ENCODE measurements at places on chromosomes 11 and 22.

DNA sequence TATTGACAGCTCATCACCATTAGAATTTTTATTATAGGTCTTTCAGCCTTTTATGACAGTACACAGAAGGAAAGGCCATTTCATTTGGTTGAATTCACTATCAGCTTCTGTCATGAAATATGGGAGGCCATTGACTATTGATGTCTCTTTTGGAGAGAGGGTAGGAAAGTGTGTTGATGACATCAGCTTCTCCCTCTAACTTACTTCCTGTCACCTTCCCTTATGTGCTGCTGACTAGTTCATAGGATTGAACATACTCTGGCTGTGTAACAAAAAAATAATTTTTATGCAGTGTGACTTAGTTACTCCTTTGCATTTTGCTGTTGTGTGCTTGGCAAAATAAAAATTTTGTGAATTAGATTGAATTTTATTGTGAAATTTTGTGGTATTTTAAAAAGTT lies 769.2 kb downstream of the METTL15 start:
- no peak for DNase-seq

DNA sequence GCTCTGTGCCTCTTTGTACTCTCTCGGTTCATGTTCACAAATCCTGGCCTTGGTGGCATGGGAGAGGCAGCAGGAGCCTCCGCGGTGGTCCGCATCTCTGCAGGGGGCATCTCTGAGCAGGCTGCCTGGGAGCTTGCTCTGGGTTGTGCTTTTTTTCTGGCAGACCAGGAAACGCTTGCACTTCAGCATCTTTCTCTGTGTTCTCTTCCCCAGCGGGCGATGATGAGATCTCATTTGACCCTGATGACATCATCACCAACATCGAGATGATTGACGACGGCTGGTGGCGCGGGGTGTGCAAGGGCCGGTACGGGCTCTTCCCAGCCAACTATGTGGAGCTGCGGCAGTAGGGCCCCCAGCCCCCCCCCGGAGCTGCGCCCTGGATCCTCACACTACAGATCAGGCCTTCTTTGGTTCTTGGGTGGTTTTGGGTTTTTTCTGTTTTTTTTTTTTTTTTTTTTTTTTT lies 36.5 kb downstream of the CTTN start:
- DNase-seq, result no peak

DNA sequence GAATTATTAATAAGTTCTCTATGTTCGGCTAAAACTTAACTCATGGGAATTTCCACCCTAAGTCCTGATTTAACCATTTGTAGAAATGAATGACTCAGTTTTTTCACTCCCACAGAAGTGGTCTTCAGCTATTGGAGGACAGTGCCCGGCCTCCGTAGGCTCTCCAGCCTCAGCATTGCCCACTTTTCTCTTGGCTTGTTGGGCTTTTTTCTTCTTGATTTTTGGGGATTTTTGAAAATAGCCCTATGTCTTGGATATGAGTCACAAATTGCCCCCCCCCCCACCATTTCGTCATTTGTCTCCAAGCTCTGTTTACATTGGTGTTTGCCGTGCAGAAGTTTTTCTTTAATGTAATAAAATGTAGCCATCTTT lies 66.7 kb downstream of the PACS1 start:
- DNase-seq, result no peak

GRCh38 chr11:77252555-77253270 lies 48.8 kb downstream of the GDPD4 start:
- no peak for DNase-seq

DNA sequence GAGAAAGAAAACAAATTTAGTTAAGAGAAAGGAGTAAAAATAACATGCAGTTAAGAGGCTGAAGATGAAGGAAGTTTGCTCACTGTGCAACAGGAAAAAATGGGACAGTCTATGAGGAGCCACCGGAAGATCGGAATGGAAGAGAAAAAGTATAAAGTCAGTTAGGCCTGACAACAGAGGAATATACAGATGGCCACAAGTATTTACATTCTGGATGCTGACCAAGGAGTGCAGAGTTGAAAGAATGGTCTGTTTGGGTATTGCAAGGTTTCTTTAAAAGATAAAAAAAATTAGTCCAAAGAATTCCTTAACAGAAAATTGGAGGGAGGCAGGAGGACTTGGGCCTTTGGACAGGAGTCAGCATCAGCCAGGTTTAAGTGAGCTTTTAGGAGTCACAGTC lies 37.5 kb downstream of the RBFOX2 start:
- no peak for DNase-seq

DNA sequence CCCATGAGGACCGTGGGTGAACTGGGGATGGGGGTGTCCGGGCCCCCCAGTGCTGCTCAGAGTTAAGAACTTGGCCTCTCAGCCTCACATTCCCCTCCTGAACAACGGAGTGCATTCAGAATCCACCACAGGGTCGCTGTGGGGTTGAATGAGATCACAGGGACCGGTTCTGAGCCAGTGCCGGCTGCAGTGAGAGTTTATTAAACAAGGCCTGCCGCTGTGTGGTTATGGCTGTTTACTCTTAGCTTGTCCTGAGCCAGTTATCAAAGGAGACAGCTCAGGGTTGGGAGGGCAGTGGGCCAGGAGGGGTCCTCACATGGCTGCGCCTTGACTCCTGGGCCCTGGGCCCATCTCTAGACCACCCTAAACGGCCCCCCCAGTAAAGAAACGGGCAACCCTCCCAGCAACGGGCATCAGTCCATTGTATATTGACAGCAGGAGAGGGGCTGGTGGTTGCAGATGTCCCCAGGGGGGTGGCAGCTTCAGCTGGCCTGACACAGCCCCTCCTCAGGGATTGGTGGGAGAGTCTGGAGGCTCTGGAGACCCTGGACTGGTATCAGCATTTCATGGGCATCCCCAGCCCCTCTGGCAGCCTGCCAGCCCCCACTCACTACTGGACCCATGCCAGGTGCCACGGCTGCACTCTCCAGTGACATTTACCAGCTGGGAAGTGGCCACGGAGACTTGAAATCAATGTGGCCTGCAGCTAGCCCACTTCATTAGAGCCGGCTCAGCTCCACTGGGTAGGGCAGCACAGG lies 15.1 kb upstream of the CABP7 start:
- DNase-seq, result peak; percentile 72

- no peak for DNase-seq
Measured at GRCh38 chr11:119809346-119809745, 80.3 kb upstream of the NECTIN1 start.

GRCh38 chr11:2468363-2469235 lies 23.8 kb downstream of the KCNQ1 start:
- no peak for DNase-seq

- no peak for DNase-seq
Measured at GRCh38 chr22:45102896-45103420, 60.8 kb upstream of the NUP50 start.

DNA sequence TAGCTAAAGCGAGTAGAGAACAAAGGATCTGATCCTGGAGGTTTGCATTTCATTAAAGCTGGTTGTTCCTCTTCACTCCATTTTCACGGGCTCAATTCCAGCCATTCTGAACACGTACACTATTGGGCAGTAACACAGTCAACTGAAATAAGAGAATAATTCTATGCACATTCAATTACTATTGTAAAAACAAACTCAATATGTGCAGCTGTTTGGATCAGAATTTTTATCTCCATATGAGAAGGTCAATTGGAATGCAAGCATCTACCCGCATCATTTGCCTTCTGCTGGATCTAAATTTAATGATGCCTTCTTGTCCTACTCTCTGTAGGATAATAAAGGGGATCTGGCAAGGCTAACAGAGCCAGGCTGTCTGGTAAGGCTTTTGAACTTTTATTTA lies 562.8 kb upstream of the CCDC179 start:
- no peak for DNase-seq

DNA sequence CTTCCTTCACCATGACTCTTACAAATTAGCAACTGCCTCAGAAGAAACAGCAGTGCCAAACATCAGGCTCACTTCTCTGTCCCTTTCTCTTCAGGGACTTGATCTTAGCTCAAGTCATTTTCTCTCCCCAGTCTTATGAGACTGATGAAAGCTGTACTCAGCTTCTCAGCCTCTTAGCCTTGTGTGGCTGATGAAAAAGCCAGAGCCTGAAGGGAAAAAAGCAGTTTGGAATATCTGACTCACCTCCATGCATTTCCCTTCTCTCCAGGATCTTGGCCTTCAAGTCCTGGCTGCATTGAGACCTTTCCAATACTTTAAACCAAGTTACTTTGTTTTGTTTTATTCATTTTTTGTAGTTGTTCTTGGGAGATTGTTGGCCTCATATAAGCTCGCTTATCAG lies 195.9 kb downstream of the SPON1 start:
- DNase-seq, result no peak

DNA sequence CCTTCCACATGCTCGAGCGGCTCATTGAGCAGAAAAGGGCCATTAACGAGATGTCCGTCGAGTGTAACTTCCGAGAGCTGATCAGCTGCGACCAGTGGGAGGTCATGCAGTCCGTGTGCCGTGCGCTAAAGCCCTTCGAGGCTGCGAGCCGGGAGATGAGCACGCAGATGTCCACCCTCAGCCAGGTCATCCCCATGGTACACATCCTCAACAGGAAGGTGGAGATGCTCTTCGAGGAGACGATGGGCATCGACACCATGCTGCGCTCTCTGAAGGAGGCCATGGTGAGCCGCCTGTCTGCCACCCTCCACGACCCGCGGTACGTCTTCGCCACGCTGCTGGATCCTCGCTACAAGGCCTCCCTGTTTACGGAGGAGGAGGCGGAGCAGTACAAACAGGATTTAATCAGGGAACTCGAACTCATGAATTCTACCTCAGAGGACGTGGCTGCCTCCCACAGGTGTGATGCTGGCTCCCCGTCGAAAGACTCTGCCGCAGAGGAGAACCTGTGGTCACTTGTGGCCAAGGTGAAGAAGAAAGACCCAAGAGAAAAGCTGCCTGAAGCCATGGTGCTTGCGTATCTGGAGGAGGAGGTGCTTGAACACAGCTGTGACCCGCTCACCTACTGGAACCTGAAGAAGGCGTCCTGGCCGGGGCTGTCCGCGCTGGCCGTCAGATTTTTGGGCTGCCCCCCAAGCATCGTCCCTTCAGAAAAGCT lies 31.7 kb downstream of the ALG12 start:
- no peak for DNase-seq

GRCh38 chr11:5380740-5381342 lies 2.8 kb upstream of the OR51M1 start:
- DNase-seq, result no peak

GRCh38 chr22:45485261-45485660 lies 17.4 kb upstream of the FBLN1 start:
- DNase-seq, result no peak

- DNase-seq, result no peak
Measured at GRCh38 chr11:26285608-26286007, 46.3 kb upstream of the ANO3 start.

DNA sequence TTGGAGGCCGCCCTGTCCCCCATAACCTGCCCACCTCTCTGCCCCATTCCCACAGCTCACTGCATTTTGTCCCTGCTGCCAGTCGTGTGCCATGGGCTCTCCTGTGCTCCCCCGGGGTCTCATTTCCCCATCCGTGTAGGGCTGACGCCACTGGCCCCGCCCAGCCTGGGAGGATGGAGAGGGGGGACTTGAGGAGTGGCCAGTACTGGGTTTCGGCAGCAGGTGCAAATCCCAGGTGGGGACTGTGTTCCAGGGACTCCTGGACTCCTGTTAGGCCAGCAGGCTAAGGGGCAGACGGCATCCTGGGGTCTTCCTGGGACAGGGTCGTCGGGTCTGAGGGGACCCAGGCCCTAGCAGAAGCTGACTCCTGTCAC lies 1.2 kb upstream of the MYO7A start:
- DNase-seq, result no peak

DNA sequence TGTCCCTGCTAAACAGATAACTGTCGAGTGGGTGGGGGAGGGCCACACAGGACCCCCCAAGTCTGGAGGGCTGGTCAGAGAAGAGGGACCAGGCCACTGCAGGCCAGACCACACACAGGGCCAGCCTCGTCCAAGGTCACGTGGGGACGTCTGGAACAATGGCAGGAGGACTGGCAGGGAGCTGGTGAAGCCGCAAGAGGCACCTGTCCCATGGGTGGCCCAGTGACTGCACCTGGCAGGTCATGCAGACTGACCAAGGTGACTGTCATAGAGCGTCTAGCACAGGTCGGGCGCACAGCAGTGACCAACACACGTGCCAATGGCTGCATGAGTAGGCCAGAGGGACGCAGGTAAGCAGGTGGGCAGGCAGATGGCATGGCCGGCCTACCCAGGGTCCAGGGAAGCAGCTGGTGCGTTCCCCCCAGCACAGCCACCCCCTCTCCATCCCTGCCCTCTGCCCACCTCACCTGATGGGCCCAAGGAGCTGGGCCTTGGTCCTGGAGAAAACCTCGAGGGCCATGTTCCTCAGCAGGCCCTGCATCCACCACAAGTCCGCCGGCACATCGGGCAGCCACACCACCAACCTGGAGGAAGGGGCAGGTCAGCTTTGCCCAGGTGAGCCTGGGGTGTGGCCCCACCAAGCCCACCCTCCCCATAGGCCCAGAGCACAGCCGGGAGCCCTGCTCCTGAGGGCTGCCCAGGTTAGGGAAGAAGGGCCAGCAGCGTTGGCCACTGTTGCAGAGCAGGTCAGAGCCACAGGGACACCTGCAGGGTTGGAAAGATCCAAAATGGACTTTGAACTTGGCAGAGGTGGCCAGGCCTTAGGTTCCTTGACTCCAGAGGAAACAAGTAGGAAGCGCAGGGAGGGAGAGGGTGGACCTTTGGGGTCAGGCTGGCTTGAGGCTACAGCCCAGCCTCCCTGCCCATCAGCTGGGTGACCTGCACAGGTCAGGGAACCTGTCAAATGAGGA lies 10.4 kb downstream of the PNPLA5 start:
- no peak for DNase-seq

GRCh38 chr11:110797453-110797852 lies 85.2 kb upstream of the ARHGAP20 start:
- no peak for DNase-seq

Measured in substantia nigra (tissue), 51 donors.